Cerebellar nuclear complex (tissue), 1 donor: ENCODE measurements at places on chromosomes 13 and 19.

DNA sequence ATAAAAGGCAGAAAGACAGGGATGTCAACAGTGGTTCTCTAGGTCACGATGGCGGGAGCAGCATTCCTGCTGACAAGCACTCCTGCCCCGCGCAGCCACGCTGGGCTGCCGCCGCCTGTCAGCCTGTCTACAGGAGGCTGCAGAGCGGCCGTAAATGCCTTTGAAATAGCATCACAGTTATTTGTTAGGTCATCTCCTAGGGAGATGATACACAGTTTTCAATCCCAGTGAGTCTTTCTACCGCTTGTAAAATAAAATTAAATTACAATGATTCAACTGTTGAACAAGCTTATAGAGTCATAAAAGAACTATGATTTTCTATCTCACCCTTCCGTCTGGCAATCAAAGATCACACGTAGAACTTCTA lies 7.3 kb upstream of the SLC7A9 start:
- DNase-seq, result no peak

- DNase-seq, result no peak
Observed at GRCh38 chr13:46515803-46516202, 37.2 kb upstream of the LRCH1 start.

GRCh38 chr13:24292481-24292880 lies 16.9 kb upstream of the C1QTNF9 start:
- no peak for DNase-seq

DNA sequence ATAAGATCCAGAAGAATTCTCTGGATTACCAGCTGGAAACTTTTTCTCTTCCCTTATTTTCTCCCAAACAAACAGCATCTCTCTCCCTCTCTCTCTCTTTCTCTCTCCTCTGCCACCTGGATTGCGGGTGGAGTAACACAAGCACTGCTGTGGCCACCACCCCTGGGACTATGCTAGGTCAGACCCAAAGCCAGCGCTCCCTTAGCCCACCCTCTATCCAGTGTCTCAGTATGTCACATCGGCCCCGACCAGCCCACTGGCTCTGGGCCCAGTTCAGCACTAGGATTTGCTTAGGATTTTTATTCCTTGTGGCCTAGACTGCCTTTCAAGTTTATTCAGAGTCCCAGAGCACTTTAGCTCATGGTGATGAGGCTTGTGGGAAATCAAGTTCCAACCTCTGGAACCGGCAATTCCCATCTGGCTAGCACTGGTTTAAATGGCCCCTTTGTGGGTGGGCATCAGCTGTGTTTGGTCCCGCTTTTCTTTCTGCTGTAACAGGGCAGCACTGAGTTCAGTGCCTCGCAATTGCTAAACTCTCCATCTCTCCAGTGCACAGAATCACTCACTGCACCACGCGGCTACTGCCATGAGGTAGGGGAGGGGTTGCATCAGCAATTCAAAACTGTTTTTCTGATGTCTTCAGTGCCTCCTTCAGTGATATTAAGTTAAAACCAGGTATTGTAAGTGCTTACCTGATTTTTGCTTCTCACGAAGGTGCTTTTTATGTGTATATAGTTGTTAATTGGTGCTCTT lies 1623.1 kb downstream of the SLITRK5 start:
- no peak for DNase-seq

DNA sequence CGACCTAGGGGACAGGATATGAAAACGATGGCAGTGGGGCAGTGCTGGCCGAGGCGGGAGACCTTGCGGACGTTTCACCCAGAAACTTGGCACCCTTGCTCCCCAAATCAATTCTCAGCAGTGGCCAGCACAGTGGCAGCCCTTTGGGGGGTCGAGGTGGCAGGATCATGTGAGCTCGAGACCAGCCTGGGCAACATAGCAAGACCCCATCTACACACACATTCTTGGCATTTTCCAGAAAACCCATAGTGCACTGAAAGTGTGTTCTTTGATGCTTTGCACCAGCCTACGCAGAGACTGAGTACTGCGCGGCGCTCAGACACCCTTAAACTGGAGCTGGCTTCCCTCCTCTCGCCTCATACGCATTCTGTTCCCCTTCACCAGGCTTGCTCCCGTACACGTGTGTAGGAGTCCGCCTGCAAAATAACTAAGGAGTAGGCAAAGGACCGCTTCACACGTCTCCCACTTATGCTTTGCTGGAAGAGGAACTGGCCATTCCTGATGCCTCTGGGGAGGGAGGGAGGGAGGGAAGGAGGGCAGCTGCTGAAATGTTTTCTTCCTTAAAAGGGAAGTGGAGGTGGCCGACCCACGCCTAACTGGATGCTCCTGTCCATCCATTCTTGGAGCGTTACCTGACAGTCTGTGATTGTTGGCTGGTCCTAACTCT lies 23.5 kb upstream of the MIER2 start:
- no peak for DNase-seq

DNA sequence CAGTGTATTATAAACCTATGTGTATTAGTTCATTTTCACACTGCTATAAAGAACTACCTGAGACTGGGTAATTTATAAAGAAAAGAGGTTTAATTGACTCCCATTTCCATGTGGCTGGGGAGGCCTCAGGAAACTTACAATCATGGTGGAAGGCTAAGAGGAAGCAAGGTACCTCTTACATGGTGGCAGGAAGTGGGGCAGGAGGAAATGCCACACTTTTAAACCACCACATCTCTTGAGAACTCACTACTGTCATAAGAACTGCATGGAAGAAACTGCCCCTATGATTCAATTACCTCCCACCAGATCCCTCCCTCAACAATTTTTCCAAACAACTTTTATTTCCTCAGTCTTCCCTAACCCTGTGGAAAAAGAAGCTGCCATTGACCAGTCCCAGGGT lies 14.5 kb upstream of the TPP2 start:
- no peak for DNase-seq

DNA sequence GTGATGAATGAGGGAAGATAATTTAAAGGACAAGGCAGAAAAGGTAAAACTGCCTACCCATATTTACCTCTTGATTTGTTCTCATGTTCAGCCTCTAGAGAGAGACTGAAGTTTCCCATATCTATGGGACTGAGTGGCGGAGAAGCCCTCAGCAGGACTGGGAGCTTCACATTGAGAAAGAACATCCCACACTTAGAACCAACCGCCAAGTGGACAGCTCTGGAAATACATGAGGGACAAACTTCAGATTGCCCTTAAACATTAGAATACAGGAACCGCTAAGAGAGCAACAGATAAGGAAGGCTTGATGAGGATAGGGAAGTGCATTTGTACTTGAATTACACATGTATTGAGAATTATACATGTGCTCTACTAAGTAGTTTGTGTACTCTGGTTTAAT lies 316.0 kb upstream of the MIR17HG start:
- DNase-seq, result no peak

DNA sequence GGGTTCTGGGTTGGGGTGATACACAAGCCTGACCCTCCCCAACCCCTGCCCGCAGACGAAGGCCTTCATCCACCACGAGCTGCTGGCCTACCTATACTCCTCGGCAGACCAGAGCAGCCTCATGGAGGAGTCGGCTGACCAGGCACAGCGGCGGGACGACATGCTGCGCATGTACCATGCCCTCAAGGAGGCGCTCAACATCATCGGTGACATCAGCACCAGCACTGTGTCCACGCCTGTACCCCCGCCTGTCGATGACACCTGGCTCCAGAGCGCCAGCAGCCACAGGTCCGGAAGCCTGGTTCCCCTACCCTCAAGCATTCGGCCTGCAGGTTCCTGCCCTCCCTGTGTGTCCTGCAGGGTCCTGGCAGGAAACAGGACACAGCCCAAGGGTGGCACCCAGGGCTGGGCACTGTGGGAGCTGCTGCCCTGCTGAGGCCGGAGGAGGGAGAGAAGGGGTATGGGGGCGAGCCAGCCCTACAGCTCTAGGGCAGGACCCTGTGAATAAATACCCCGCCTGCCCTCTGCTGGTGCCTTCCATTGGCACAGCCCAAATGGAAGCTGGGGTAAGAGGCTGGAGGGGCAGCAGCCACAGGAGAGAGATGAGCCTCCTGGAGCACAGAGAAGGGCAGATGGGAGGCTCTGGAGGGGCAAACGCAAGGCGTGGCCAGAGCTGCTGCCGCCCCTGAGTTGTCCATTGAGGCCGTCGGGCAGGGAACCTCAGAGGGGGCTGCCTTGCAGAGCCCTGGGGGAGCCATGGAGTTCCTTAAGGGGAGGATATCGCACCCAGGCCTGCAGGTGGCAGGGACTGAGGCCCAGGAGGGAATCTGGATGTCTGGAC lies 6.8 kb downstream of the TMED1 start:
- DNase-seq, result no peak

DNA sequence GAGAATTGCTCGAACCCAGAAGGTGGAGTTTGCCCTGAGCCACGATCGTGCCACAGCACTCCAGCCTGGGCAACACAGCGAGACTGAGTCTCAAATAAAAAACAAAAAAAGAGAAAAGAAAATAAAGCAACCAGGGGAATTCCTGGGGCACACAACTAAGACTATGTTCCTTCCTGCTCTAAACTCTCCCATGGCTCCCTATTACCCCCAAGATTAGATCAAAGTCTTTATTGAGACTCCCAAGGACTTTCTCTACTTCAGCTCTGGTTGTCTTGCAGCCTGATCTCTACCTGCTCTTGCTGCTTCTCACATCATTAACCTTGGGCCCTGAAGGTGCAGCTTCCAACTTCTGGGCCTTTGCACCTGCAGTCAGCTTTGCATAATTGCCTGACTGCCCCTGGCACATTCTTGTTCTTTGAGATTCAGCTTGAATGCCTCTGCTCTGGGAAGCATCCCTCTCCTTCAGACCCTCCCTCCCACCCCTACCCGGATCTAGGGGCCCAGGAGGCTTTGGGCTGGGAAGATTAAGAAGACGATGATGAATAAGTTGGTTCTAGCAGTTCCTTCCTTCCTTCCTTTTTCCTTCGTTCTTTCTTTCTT lies 16.8 kb upstream of the CERS4 start:
- DNase-seq, result no peak

DNA sequence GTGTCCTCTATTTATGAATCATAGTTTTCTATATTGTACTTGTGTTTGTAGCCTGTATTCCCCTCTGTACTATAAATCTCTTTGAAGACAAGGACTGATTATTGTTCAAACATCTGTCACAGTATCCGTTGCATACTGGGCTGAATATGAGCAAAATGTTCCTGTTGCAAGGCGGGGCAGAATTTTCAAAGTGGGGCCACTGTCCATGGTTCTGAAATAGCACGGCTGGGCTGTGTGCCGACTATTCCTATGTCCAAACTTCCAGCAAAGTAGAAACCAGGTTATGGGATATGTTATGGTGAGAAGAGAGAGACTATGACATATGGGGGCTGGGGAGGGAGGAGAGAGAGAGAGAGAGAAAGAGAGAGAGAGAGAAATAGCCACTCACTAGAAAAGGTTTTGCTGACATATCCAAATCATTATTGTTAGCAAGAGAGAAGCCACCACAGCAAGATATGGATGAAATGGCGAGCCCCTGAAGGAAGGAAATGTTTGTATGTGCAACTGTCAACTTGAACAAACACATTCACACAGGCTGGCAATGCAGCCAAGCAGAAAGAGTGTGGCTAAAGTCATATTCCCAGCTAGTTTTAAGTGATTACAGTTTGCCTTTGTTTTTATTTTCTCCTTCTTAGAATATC lies 107.0 kb upstream of the GPR12 start:
- no peak for DNase-seq

GRCh38 chr13:49540552-49540951 lies 44.8 kb downstream of the PHF11 start:
- DNase-seq, result no peak

DNA sequence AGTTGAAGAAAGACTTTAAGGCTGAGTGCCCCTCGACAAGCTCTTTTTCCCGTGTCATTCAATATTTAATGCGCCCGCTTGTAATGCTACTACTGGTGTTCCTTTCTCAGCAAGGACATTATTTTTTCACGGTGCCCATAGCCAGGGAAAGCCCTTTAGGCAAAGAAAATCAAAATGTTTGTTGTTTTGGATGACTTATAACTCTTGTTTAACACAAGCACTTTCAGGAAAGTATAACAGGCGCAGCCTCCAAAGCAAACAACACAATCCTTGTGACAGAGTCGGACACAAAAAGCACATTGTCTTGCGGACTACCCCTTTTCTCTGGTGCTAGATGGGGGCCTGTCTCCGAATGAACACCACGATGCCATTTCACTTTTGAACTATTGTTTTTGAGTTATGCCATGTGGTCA lies 12.4 kb downstream of the ZIC5 start:
- DNase-seq, result no peak

DNA sequence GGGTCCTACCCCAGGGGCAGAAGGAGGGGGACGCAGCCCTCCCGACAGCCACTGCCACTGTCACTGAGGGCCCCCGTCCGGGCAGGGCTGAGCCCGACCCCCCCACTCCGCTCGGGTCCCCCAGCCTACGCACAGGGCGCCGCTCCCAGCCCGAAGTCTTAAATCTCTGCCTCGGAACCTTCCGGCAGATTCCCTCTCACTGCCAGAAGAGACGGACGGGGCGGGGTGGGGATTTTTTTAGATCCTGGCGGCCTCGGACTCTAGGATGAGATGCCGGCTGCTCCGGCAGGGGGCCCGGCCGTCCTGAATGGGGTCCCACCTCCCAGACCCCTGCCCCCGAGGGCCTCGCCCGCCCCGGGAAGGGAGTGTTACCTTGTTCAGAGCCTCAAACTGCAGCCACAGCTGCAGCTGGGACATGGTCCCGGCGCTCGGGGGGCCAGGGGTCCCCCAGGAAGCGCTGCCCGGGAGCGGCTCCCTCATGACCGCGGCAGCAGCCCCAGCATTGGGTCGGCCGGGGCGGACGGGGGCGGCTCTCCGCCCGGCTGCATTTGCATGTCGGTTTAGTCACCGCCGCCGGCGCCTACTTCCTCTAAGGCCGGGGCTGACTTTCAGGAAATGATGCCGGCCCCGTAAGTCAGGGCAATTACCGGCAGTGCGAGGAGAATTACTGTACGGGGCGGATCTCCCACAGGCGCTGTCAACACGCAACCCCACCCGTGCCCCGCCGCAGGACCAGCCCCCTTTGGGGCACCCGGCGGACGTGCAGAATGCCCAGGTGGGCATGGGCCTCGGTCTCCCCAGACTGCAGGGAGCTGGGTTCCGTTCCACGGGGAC lies 28.1 kb downstream of the GPX4 start:
- DNase-seq, result no peak

DNA sequence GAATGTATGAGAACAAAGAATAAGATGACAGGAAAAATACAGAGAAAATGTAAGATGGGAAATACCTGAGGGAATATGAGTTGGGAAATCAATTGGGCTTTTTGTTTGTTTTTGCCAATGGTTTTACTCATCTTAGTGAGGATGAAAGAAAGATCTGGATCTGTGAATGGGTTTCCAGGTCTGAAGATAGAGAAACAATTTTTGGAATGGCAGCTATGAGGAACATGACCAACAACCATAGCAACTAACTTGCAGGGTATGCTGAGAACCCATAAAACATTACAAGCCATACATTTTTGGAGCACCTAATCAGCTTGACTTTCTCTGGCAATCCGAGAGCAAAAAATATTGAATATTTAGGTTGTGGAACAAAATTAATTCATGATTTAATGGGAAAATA lies 290.0 kb downstream of the KCTD12 start:
- no peak for DNase-seq

DNA sequence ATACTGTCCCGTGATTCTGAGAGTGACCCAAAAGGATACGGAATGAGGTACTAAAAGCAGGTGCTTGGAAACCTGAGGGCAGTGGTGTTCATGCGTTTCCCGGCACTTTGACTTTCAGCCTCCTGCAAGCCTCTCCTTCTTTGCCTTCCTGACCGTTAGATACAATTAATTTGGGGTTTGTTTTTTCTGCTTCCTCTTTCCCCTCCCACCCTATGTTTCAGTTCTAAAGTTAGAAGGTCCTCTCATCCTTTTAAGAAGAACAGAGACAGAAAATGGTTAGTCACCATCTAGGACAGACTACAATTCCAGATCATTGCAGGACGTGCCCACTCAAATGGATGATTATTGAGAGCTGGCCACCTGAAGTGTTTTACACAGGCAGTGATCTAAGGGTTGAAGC lies 1.8 kb upstream of the LILRB4 start:
- DNase-seq, result no peak
